ENCODE measurements at places on chromosomes 5 and 9.

DNA sequence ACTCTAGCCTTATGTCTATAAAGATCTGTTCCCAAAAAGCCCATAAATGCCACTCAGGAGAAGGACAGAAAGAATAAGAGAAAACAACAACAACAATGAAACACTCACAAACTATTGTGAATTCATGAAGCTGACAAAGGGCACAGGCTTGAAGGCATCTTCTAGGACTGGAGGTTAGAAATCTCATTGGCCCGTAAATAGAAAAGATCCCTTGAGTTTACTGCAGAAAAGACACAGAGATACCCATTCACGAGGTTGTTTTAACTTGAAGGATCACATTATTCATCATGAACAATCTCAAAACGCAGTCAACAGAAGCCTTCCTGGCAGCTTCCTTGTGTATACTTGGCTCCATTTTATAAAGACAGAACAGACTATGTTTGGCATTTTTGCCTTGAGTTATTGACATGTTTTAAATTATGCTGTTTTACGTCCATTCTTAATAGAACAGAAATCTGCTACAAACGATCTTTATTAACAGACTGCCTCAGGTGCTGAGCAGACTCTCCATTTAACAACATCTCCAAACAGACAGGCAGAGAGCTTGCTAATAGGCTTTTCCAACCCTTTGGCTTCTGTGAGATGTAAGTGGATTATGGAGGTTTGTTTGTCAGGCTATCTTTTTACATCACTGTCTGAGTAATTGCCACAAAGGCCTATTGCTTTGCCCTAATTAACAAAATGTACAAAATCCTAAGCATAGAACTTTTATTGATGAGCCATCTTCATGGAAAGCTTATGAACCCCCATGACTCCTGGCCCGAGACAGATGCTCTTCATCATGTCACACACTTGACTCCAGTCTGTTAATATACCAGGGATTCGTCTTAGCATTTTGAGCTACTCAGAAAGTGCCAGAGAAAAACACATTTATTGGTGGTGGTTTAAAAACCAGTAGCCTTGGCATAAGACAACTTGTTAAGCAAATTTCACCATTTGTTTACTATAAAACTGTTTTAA is 735.3 kb upstream of the ZNF608 start:
- no peak for DNase-seq

DNA sequence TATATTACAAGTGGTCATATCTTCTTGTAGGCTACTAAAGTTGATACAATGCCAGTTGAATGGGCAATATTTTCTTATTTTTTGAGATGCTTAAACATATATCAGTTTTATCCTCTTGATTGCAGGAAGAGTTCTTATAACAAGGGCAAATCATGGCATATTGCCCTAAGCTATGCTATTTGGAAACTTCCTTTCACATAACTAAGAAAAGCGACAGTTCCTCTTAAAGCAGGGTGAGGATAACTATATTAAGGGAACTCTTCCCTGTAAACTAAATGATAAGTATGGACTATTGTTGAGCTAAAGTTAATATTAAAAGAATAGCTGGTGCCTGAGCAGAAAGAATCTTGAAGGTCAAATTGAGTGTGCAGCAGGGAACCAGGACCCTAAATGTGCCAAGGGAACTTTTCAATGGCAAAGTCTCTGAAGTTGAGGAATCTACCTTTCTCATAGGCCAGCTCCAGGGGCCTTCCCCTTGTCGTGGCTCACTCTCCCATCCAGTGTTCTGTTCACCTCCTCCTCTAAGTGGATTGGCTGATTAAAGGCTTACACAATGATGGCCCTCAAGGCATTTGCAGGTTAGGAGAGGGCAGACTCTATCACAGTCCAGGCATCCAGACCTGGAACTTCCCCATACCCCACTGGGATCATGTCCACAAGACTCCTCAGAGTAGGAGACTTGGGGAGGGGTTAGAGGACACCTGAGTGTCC is 26.8 kb downstream of the FYB1 start:
- DNase-seq = no peak

GRCh38 chr5:17115855-17116254 is 101.6 kb upstream of the BASP1 start:
- no peak for DNase-seq

DNA sequence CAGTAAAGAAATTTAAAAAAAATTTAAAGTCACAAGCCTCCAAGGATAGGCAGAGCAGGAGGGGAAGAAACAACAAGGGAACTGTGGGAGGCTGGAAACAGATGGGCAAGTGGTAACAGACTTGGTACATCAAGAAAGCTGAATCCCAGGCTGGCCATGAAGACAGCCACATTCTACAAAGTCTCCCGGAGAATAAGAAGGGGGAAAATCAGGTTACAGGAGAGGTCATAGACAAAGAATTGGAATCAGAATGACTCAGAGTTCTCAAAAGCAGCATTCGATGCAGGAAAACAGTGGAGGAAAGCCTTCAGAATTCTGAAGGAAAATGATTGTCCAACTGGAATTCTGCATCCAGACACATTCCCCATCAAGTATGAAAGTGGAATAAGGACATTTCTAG is 129.7 kb downstream of the ADAMTS2 start:
- peak; percentile 47 for DNase-seq

GRCh38 chr5:114238771-114239313 is 123.0 kb upstream of the KCNN2 start:
- peak; percentile 82 for DNase-seq

GRCh38 chr5:60173667-60174066 is 280.1 kb upstream of the PDE4D start:
- no peak for DNase-seq

DNA sequence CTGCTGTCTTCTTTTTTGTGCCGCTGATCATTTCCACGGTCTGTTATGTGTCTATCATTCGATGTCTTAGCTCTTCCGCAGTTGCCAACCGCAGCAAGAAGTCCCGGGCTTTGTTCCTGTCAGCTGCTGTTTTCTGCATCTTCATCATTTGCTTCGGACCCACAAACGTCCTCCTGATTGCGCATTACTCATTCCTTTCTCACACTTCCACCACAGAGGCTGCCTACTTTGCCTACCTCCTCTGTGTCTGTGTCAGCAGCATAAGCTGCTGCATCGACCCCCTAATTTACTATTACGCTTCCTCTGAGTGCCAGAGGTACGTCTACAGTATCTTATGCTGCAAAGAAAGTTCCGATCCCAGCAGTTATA is 17.1 kb downstream of the F2R start:
- DNase-seq = no peak

GRCh38 chr9:83956436-83957247 is 23.4 kb downstream of the HNRNPK start:
- peak; percentile 72 for DNase-seq

- DNase-seq = no peak
Observed at GRCh38 chr5:6142353-6142752, 236.0 kb downstream of the MED10 start.

DNA sequence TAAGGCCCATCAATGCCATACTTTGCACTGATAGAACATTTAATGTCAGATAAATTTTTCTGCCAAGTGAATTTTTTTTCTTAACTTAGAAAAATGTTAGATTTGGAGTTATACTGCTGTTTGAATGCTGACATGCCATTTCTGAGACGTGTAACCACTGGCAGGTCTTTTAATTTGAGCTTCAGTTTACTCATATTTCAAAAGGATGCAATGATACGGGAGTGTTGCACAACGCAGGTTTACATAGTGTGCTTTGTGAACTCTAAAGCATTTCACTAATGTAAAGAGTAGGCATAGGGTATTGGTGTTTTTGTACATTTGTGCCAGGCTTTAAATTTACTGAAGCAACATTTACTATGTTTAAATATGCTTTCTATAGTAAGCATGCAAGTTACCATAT is 4.2 kb downstream of the ZBTB43 start:
- no peak for DNase-seq

GRCh38 chr9:13990994-13991393 is 322.9 kb downstream of the NFIB start:
- DNase-seq = no peak

DNA sequence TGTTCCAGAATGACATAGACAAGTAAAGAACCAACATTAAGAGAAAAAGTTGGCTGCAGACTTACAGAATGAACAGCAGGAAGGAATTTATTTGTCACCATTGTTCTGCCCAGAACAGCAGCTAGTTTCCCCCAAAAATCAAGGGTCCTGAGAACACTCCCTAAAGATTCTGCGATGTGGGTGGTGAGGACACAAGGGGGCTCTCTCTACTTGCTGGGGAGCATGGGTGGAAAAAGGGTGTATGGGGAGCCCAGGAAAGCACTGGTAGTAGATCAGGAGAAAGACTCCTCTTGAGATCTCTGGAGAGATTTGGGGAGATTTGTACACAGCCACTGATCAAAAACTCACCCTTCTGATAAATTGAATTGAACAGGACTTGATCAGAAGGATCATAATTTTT is 316.5 kb downstream of the KCTD16 start:
- no peak for DNase-seq

DNA sequence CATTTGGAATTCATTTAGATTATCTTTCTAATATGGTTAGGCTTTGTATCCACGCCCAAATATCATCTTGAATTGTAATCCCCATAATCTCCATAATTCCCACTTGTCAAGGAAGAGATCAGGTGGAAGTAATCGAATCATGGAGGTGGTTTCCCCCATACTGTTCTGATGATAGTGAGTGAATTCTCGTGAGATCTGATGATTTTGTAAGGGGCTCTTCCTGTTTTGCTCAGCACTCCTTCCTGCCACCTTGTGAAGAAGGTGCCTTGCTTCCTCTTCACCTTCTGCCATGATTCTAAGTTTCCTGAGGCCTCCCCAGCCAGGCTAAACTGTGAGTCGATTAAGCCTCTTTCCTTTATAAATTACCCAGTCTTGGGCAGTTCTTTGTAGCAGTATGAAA is 527.5 kb upstream of the ARRDC3 start:
- DNase-seq = no peak

DNA sequence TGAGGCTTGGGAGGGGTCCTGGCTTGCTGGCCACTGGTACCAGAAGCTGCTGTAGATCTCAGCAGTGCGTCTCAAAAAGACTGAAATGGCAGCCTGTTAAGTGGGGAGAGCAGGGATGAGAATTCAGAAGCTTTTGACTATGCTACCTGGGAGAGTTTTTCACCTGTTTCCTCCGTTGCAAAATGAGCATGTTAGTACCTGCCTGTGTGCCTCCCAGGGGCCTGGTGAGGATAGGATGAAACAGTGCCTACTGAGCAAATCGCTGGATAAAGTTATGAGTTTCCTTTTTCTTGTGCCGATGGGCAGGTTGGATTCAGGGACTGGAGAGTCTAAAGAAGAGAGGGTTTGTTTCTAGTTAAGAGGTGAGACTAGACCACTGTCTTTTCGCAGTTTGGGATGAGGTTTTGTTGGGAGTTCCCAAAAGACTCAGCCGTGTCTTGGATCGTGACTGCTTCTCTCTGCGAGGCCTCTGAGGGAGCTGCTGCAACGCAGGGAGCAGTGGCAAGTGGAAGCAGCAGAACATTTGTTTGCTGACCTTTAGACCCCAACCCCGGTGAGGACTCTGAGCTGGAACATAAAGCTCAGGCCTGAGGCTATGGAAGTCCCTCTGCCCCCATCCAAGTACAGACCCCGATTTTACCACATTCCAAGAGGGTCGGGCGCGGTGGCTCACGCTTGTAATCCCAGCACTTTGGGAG is 1.4 kb downstream of the RALGPS1 start:
- no peak for DNase-seq

GRCh38 chr9:135536216-135536615 is 9.7 kb upstream of the OBP2A start:
- DNase-seq = peak; percentile 78

DNA sequence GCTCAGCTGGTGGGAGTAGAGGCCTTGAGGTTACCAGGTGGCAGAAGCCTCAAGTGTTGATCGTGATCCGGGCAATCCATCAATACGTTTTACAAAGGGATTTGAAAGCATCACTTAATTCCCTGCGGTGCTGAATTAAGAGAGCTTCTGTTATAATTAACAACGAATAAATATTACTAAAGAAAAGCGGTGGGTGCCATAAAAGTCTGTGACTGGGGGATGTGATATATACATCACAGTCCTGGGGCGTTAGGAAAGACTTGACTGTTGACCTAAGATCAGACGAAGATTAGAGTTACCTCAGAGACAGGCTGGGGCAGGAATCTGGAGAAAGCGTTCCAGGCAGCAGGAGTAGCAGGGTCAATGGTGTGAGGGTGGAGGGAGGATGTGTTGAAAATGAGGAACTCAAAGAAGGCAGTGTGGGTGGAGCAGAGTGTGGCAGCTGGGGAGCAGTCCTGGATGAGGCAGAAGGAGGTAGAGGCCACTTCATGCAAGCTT is 6.7 kb upstream of the C5orf63 start:
- peak; percentile 24 for DNase-seq

DNA sequence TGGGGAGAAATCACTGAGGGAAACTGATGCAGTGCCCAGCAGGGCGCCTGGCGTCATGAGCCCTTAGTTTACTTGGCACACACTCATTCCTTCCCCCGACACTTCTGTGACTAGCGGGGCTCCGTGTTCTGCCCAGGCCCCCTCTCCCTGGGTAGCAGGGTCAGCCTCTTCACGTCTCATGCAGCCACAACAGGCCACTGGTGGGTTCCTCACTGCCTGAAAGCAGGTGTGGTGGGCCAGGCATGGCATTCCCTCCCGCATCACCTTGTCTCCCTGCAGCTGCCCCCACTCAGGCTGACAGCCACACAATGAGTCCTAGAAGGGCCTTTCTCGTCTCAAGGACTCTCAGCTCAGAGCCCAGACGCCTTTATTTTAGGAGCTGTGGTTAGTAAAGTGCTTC is 51.1 kb upstream of the CPLX2 start:
- no peak for DNase-seq

- DNase-seq = peak; percentile 65
Observed at GRCh38 chr9:89597711-89598362, 7.0 kb upstream of the GADD45G start.

- DNase-seq = no peak
Observed at GRCh38 chr5:132916086-132916485, 42.6 kb downstream of the LEAP2 start.

GRCh38 chr9:2727966-2728613 is 10.8 kb downstream of the KCNV2 start:
- peak; percentile 61 for DNase-seq

DNA sequence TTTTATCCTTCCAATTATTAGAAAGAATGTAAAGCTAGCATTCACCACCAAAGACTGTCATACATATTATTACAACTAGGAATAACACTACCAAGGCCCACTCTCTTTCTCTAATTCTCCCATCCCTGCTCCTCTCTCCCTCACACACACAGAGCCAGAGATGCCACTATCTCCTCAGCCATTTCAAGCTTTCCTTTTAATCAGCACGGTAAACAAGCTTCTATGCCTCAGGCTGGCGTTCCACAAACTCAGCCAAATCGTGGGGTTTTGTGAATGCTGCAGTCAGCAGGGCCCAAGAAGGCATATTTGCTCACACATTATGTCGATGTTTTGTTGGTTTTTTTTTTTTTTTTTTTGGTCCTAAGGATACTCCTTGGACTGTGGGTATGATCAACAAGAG is 979.9 kb upstream of the DMAC1 start:
- DNase-seq = no peak

- no peak for DNase-seq
Observed at GRCh38 chr9:120389300-120389699, 190.7 kb downstream of the CDK5RAP2 start.

GRCh38 chr5:77267496-77267895 is 57.0 kb downstream of the PDE8B start:
- no peak for DNase-seq
